Activated naive CD8-positive, alpha-beta T cell treated with anti-CD3 and anti-CD28 coated beads, Interleukin-2, amount 50 U/mL, for 16 hours (primary cell): ENCODE measurements at places on chromosomes 13 and 19.

- no peak for DNase-seq
Observed at GRCh38 chr19:10835089-10835753, 791 bp downstream of the TMED1 start.

DNA sequence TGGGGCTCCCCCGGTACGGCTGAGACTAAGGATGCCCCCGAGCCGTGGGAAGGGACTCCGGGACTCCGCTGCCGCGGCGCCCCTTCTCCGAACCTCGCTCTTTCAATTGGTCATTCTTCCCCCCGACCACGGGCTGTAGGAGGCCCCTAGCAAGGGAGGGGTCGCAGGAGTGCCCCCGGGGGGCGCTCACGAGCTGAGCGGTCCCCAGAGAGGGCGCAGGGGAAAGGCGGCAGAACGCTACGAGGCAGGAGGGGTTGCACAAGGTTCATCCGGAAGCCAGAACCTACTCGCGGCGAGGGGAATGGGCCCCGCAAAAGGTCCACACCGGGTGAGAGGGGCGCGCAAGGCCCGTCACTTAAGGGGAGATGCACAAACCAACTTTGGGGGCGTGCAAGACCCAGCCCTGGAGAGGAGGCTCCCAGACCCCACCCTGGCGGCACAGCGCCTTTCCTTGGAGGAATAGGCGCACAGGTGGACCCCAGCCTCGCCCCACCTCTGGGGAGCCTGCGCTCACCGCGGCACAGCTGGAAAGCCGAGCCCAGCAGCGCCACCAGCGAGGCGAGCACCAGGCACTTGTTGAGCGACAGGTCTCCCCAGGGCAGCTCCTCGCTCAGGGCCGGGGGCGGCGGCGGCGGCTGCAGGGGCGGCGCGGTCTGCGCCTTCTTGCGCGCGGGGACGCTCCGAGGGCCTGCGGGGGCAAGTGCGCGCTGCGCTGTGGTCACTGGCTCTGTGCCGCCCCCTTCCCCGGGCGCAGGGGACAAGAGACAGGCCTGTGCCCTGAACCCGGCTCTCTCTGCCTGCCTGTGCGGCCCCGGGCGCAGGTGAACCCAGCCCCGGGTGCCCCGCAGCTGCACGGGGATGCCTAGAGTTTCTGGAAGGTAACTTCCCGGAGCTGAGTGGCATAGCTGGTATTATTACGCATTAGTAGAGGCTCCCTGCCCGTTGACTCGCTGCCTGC, 2.8 kb downstream of the JSRP1 start:
- no peak for DNase-seq

GRCh38 chr13:101841698-101842097, 389.2 kb downstream of the ITGBL1 start:
- DNase-seq = no peak

DNA sequence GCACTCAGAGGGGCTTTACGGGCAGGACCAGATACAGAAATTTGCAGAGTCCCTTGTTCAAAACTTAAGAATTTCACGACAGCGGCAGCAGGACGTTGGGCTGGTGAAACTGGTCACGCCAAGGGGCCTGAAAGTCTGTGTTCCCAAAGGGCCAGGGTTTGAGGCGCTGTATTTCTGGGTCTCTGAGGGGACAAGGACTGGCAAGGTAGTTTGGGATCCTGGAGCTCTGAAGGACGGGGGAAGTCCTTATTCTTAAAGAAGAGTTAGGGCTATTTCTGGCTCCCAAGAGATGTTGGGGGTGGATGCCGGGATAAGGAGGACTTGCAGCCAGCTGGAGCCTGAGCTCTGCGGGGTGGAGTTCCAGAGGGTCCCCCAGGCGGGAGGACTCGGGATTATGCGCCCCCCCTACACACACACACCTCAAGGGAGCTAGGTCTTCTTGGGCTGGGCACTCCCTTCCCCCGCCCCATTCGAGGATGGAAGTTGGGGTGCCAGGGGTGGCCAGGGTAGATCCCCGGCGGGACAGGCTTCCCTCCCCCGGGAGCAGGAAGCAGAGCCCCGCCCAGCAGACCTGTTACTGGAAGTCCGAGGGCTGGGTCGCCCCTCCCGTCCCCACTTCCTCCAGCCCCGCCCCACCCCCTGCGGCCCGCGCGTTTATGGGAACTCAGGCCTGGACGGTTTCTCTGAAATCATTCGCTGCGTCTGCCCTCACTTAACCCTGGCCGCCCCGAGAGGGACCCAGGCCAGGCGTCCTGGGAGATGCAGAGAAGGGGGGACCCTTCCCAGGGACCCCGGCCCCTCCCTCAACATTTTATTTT, 5.6 kb downstream of the BCL3 start:
- no peak for DNase-seq

DNA sequence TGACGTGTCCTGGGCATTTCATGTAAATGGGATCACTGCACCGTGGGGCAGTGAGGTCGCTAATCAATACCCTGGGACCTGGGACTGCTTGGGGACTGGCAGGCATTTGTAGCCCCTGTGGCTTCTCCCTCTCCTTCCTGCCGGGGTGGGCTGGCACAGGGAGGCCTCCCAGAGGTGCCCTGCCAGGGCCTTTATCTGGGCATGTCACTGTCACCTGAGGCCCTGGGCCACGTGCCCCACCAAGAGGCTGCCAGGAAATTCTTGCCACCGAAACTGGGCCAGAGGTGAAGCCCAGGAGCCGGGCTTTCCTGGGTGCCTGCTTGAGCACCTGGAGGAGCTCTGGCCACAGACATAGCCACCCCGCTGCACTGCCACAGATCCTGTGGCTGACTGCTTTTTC, 1.8 kb upstream of the NMRK2 start:
- no peak for DNase-seq

DNA sequence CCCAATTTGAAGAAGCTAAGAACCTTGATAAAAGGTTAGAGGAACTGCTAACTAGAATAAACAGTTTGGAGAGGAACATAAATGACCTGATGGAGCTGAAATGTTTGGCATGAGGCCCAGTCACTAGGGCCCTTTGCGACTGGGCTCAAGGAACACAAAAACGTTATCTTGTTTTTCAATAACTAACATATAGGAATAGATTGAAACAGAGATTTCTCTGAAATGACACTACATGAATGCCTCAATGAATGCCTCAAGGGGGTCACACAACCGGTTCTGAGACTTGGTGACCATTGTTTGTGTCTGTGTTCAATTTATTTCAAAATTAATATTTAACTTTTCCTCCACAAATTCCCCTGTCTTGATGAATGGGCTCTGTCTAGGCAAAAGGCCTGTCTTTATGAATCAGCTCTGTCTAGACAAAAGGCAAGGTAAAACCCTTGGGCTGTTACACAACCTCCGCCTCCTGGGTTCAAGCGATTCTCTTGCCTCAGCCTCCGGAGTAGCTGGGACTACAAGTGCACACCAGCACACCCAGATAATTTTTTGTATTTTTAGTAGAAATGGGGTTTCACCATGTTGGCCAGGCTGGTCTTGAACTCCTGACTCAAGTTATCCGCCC, 932 bp upstream of the ZNF486 start:
- DNase-seq = no peak

DNA sequence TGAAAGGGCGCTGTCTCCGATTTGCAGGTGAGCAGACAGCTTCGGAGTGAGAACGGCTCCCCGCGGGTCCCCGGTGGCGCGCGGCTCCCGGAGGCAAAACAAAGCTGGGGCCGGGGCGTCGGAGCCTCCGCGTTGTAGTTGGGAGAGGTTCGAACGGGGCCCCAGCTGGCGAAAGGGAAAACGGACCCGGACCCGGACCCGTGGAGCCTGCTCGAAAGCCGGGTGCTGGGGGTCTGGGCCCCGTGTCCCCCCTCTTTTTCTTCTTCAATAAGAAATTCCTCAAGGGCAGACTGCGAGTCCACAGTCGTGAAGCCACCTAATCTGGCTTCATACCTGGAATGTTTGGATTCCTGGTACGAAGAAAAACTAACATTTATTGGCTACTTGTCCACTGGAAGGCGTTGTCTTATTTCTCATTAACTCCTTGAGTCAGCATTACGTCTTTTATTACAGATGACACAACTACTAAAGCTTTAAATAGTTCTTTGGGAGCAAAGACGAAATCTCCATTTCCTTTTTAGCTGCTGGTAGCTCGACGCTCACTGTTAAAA, 632 bp upstream of the MTIF3 start:
- DNase-seq = no peak

- DNase-seq = no peak
Observed at GRCh38 chr13:90633849-90634248, 713.6 kb upstream of the MIR17HG start.

GRCh38 chr19:32613008-32613407, 32.0 kb downstream of the PDCD5 start:
- DNase-seq = no peak

DNA sequence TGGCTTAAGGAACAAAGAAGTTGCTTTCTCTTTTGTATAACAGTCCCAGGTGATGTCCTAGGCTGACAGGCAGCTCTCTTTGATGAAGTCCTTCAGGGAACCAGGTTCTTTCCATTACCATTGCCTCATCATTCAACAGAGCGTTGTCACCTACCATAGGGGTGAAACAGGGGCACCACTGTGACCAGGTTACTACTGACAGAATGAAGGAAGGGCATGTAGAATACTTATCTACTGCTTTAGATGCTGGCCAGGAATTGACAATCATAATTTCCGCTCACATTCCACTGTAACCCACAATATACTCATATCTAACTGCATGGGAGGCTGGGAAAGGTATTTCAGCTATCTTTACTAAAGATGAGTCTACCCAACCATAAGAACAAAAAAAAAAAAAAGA, 148.0 kb upstream of the FNDC3A start:
- no peak for DNase-seq

DNA sequence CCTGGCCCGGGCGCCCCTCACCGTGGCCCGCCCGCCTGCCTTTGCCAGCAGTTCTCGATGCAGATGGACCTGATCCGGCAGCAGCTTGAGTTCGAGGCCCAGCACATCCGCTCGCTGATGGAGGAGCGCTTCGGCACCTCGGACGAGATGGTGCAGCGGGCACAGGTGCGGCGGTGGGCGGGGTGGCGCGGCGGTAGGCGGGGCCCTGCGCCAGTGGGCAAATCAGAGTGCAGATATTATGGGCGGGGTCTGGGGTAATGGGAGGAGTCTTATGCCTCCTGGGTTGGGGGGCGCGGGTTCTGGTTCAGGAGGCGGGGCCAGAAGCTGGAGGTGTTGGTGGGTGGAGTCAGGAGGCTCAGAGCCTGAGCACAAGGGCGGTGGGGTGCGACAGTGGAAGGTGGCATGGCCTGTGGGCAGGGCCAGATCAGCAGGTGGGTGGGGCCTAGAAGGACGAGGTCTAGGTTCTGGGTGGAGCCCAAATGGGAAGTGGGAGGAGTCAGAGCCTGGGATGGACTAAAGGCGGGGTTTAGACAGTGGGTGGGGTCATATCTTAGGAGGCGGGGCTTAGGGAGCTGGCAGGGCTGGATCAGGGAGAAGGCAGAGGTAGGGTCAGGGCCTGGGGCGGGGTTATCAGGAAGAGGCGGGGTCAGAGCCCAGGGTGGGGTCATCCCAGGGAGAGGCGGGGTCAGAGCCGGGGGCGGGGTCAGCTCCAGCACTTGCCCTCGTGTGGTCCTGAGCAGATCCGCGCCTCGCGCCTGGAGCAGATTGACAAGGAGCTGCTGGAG, 5.6 kb downstream of the APC2 start:
- no peak for DNase-seq

DNA sequence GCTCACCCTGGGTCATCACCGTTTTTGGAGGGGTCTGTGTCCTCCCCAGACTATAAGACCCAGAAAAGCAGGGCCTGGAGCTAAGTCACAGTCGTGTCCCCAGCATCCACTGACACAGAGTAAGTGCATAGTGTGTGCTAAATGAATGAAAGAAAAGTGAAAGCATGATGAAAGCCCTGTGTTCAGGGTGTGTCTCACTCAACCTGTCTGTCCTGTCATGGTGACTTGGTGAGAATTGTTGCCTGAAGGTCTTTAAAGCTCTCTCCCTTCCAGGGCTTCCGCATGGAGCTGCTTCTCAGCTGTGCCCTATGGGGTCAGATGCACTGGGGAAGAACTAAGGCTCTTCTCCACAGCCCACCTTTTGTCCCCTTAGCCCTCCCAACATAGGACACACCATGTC, 20.5 kb upstream of the IGFL1 start:
- DNase-seq = no peak

- DNase-seq = no peak
Observed at GRCh38 chr13:76131551-76131950, 495.4 kb downstream of the LMO7 start.

- DNase-seq = no peak
Observed at GRCh38 chr13:63393112-63393511, 1977.5 kb upstream of the PCDH20 start.
